ENCODE measurements at places on chromosomes 1 and 21.

- no peak for DNase-seq
Measured at GRCh38 chr1:84708031-84708430, 17.8 kb upstream of the SSX2IP start.

- no peak for DNase-seq
Measured at GRCh38 chr1:241772932-241773500, 75.0 kb upstream of the EXO1 start.

DNA sequence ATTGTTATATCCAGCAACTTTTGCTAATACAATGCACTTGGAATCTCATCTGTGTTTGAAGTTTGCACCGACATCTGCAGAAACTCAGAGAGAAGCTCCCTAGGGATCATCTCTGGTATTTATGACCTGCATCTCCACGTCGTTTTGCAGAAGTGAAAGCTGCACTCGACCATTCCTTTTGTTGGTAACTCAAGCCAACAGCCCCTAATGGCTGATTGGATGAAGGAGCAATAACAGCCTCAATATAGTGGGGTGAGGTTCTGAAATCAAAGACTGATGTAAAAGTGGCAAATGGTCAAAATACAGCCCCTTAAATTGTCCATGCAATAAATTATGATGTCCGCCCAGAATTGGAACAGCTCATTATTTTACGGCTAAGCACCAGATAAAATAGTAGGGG, 344.2 kb upstream of the KAZN start:
- no peak for DNase-seq

- DNase-seq: no peak
Measured at GRCh38 chr1:89812992-89813391, 7.8 kb upstream of the LRRC8D start.

DNA sequence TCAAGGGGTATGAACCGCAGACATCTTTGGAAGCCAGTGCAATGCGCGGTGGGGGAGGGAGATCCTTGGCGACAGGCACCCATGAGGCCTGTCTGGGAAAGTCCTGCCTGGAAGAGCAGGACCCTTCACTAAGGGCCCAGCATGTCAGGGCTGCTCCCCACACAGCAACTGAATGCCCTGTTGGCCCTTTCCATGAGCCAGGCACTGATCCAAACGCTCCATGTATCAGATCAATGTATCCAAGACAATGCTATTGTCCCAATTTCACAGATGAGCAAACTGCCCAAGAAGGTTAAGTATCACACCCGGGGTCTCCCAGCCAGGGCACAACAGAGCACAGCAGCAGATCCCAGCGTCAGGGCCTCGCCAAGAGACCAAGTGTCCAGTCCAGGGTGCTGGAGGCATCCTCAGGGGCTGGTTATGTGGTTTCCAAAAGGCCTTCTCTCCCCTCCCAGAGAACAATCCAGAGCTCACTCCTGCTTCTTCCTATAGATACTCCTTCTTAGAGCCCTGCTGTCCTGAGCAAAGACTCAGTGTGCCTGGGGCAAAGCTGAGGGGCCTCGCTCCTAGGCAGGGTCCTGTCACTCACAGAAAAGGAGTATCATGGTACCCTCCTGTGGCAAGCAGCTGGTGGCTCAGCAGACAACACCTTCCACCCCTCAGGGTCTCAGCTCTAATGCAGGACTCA, 328.0 kb downstream of the NPHP4 start:
- DNase-seq: no peak

GRCh38 chr1:232037774-232038388, 411.3 kb downstream of the DISC1 start:
- DNase-seq: no peak

DNA sequence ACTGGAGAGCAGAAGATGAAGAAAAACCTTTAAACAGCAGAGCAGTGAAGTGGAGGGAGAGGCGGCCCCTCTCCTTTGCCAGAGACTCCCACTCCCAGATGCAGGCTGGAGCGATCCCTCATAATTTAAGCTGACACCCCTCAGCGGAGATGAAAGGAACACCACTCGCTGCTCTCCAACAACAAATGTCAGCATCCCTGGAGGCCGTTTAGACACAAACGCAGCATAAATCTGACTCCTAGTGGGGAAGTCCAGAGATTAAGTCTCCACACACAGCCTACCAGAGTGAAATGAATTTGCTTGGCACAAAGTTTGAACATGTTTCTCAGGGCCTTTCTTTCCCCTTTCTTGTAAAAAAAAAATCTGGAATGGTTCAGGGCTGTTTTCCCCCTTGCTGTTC, 137.8 kb downstream of the LMX1A start:
- no peak for DNase-seq

- DNase-seq: no peak
Measured at GRCh38 chr1:22976461-22977243, 4.0 kb upstream of the LACTBL1 start.

- DNase-seq: no peak
Measured at GRCh38 chr1:158024737-158025136, 31.3 kb downstream of the KIRREL1 start.

- no peak for DNase-seq
Measured at GRCh38 chr21:35323947-35324346, 274.8 kb upstream of the RUNX1 start.
